Stimulated activated CD8-positive, alpha-beta memory T cell treated with anti-CD3 and anti-CD28 coated beads, Interleukin-15, amount 100 ng/mL, for 24 hours (primary cell): ENCODE measurements at places on chromosomes 11 and 22.

DNA sequence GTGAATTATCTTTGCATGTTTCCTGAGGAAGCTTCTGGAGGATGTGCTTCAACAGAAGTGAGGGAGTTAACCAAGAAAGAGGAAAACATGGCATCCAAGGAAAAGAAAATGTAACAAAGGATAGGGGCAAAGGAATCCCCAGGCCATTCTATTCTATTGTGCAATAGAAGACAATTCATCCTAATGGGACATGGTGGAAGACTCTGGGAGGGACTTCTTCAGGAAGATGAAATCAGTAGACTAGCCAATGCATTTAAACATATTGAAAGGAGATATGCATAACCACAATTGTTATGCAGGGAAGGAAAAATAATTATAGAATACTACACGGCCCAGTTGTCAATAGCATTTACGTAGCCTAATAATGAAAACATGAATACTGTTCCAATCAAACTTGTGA, 55.7 kb downstream of the THAP12 start:
- DNase-seq = no peak

DNA sequence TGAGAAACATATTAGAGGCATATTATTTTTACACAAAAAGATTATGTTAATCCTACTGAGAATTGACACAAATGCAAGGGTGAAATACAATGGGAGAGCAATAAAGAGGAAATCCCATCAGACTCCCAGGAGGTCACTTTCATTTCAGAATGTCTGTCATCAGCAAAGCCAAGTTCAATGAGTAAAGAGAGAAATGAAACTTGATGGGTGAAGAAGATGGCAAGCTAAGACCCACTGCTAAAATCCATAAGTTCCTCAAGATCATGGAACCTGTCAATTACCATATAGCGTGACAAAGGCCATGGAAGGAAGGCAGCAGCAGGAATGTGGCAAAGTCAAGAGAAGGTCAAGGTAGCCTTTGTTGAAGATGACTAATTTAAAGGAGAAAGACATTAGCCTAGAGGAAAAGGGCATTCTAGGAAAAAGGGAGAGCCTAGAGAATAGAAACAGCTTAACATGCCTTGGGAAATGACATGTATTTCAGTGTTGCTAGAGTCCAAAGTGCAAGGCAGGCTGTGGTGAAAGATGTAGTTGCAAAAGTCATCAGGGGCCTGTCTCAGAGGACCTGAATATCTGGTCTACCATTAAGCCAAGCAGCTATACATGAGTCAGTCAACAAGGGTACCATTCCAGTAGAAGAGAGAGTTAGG, 43.1 kb downstream of the FAM168A start:
- DNase-seq = no peak

GRCh38 chr11:85040166-85040565, 587.0 kb downstream of the DLG2 start:
- no peak for DNase-seq

- DNase-seq = no peak
Measured at GRCh38 chr11:69923641-69924307, 104.6 kb upstream of the FGF3 start.

GRCh38 chr11:38274031-38274430, 1676.0 kb upstream of the RAG2 start:
- DNase-seq = no peak

GRCh38 chr11:103927535-103927934, 108.9 kb upstream of the DDI1 start:
- no peak for DNase-seq

DNA sequence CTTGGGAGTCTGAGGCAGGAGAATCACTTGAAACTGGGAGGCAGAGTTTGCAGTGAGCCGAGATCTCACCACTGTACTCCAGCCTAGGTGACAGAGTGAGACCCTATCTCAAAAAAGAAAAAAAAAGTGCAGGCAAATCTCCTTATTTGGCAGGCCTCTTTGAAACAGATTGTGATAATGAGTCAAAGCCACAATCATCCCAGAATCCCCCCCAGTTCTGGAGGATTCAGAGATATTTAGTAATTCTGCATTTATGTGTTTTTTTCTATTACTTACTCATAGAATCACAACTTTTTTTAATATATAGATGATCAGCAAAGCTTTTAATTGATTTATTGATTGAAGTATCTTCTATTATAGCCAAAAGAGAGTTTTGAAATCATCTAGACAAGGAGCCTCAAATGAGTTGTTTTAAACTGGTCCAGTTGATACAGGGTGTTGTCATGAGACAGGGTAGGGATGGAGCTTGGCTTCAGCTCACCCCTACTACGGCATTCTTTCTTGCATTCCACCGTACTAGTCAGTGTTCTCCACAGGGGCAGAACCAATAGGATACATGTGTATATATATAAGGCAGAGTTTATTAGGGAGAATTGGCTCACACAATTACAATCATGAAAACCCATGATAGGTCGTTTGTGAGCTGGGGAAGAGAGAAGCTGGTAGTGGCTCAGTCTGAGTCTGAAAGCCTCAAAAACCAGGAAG, 39.3 kb upstream of the SORL1 start:
- DNase-seq = no peak

DNA sequence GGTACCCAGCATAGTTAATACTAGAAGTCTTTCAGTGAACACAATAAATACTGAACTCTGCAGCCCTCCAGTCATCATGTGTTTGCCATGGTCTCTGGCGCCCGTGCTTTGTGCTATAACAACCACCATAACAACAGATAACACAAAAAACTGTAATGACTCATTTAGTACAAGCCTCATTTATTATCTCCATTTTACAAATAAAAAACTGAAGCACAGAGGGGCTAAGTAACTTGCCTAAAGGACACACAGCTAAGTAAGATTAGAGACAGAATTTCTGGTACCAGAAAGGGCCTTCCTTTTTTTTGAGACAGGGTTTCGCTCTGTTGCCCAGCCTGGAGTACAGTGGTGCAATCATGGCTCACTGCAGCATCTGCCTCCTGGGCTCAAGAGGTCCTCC, 19.5 kb downstream of the RBFOX2 start:
- DNase-seq = no peak

GRCh38 chr22:26471522-26471921, 12.1 kb downstream of the HPS4 start:
- no peak for DNase-seq

DNA sequence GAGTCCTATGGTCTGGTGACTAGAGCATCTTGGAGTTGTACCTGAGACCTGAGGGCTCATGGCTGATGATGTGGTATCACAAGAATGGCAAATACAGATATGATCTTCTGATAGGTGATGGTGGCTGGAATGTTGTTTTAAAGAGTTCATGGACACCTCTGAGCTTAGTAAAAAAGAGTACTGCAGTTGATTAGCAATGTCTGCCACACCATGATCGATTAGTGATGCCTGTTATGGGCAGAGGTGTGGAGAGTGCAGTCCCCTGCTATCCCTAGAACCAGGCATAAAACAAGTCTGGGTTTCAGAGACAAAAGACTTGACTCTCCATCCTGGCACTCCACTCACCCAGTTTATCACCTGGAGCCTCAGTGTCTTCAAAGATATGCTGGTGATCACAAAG, 1.4 kb upstream of the BATF2 start:
- no peak for DNase-seq
